LHCN-M2 (cell line): ENCODE measurements at places on chromosomes 3 and 15.

GRCh38 chr3:12758025-12758781 lies 856 bp downstream of the TMEM40 start:
- peak; percentile 43 for DNase-seq

- no peak for DNase-seq
Measured at GRCh38 chr3:69712933-69713332, 26.3 kb upstream of the MITF start.

DNA sequence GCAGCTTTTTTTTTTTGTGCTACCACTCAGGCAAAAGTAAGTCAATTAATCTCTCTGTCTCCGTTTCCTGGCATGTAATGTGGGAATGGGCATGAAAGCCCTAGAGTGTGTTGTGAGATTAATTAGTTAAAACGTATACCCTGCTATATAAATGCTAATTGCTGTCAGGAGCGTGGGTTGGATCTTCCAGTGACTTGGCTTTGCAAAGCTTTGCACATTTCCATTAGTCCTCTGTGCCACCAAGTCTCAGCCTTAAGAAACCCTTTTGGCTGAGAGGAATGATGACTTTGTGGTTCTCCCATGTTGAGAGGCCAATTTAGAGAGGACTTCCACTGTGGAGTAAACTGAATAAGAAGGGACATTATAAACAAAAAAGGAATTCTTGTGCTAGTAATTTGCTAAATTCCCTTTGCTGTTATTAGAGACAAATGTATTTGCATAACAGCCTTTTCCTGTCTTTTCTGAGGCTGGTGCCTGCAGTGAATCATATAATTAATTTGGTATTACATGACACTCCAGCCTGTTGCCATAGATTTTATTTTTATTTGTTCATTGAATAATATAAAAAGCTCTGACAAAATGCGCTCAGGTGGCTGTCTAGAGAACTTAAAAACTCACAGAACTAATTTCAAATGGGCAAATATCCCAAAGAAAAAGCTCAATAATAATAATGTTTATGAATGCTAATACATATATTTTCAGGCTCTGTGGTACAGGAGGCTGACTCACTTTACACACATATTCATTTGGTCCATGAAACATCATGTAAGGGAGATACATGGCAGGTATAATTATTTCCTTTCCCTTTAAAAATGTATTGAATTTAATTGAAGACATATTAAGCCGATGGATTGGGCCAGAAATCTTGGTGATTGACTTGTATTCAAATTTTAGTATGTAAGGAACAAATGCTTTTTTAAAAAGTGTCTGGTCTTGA lies 82.7 kb downstream of the IL1RAP start:
- DNase-seq: no peak

GRCh38 chr3:78742041-78742440 lies 1025.8 kb downstream of the ROBO1 start:
- no peak for DNase-seq

GRCh38 chr15:60647246-60647645 lies 168.3 kb upstream of the ICE2 start:
- no peak for DNase-seq

- DNase-seq: no peak
Measured at GRCh38 chr15:25342629-25343028, 96.2 kb downstream of the UBE3A start.

- DNase-seq: peak; percentile 27
Measured at GRCh38 chr3:20125897-20126296, 60.1 kb downstream of the SGO1 start.

GRCh38 chr3:98735761-98736269 lies 27.3 kb upstream of the ST3GAL6 start:
- no peak for DNase-seq

DNA sequence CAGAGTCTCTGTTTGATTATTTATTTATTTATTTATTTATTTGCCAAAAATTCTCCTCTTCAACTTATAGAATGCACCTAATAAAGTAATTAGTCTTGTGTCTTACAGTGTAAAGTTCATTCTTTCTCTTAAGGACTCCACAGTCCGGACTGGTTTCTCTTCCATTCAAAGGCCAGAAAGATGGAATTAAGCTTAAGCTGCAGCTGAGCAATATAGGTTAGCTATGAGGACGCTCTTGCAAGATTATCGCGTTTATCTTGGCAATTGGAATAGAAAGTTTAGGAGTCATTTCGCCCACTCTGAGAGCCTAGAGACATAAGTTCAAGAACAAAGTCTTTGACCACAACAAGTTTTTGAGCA lies 15.0 kb downstream of the TAGLN3 start:
- no peak for DNase-seq

GRCh38 chr3:56916716-56917360 lies 115.1 kb upstream of the ARHGEF3 start:
- no peak for DNase-seq

GRCh38 chr15:31079519-31079918 lies 22.0 kb downstream of the TRPM1 start:
- no peak for DNase-seq

- DNase-seq: no peak
Measured at GRCh38 chr3:42661593-42662022, 8.1 kb downstream of the ZBTB47 start.

- no peak for DNase-seq
Measured at GRCh38 chr3:77052051-77052501, 12.2 kb downstream of the ROBO2 start.

GRCh38 chr3:122006267-122006666 lies 15.8 kb downstream of the ILDR1 start:
- DNase-seq: no peak
